Fibroblast of the aortic adventitia (primary cell): ENCODE measurements at places on chromosomes 2 and 18. TPM values are rescaled to one million over a fixed set of nuclear protein-coding genes. Genes with fewer than 3 reads are reported as not detected.

Gene MATN3
- 0.82 and 1.1 TPM in 2 replicates for total RNA-seq

Gene SKOR2
- not detected in 2 replicates for total RNA-seq

Gene DYNAP
- total RNA-seq = not detected in 2 replicates

DNA sequence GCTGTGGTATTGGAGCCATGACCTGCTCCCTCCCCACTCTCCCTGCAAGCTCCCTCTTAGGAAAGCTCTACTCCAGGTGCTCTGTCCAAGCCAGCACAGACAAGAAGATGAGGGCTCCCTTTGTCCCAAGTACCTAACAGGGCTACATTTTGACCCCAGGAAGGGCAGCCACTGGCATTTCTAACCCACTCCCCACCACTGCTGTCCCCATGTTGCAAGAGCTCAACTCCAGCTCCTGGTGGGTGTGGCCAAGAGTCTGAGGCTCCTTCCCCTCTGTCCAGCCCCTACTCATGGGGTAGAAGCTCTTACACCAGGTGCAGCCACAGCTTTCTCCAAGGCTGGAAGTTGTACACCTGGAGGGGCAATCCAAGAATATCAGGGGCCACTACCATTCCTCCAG, 127.0 kb upstream of the NPAS2 start:
- DNase-seq = no peak

DNA sequence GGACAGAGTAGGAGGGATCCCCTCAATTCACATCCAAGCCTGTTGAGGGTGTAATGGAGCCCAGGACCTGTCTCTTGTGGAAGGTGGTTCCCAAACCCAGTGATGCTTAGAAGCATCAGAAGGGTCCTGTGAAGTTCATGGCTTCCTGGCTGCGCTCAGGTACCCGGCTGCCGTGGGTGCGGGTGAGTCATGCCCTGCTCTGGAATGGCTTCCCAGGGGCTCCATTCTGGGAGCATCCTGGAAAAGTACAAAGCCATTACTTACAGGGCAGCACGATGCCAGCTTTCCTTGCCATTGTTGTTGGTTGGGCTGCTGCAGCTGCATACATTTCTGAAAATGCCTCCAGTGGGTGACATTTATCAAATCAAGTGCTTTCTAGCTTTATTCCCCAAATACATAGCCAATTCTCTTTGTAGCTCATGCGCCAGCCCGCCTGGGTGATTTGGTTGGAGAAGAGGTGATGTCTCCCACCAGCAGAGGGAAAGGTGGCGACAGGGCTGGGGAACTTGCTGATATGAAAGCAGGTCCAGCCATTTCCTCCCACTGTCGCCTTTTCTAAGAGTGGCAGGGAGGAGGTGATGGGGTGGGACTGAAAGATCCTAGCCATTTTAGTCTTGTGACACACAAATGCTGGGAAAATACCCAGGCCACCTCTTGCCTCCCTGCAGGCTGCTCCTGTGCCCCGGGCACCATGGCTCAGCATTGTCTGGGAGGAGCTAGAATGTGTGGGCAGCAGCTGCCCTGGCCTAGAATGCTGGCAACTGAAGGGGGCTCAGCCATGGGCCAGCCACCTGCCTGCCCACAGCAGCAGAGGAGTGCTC, 65.9 kb upstream of the HPCAL1 start:
- no peak for DNase-seq

- DNase-seq = no peak
Measured at GRCh38 chr2:169393068-169393590, 30.8 kb upstream of the LRP2 start.

DNA sequence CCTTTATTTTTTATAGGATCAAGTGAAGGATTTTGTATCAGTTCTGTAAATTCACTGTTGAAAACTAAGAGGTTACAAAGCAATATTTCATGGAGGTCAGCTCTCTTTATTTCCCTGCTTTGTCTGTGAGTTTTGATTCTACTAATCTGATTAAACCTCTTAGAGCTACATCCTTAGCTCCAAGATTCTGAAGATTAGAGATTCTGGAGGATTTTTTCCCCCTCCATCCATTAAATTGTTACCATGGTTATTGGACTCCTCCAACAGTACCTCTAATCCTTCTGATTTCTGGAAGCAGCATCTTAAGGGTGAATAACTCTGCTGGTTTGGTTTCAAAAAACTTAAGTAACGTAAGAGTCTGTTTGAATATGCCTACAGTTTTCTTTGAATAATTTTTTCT, 110.0 kb downstream of the TANC1 start:
- DNase-seq = no peak

DNA sequence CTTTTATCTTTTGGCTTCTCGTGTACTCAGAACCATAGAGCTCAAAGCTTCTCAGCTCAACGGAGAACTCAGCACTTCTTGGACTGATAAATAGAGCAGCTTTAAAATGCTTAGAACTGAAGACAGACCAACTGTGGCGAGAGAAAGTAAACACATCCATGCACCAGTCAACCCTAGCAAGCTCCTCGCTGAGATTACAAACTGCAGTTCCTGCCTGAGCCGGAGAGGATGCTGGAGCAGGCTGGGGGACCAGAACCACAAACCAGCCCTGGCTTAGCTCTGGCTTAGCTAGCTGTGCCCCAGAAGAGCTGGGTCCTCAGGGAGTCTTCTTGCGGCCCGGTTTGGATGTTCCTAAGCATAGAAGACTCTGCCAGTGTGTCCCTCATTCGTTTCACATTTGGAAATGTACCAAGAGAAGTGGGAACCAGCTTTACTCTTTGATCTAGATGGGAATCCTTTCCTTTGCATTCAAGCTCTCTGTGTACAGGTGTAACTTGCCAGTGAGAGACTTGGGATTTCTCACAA, 5.6 kb downstream of the PAX8 start:
- DNase-seq = no peak
